ENCODE measurements at places on chromosomes 4 and X.

- DNase-seq, result no peak
These were observed 48.3 kb downstream of the MEPE start for GRCh38 chr4:87881115-87881514.

DNA sequence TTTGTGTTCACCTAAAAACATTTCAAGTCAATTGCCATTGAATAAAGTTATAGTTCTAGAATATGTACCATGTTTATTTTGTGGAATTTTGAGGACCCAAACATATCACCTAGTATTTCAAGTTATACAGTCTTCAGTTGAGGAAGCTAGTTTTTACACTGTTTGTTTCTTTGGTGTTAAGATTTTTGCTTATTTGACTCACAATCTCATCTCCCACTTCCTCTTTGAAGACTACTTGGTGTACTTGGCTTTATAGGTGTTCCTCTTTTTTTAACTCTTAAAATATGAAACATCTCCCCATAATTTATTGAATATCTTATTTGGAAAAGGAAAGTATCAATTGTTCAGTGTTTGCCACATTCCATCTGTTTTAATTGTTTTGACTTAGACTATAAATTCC lies 675.4 kb downstream of the RAPGEF2 start:
- no peak for DNase-seq

- no peak for DNase-seq
These were observed 1.6 kb upstream of the NAT8L start for GRCh38 chr4:2057382-2058065.

DNA sequence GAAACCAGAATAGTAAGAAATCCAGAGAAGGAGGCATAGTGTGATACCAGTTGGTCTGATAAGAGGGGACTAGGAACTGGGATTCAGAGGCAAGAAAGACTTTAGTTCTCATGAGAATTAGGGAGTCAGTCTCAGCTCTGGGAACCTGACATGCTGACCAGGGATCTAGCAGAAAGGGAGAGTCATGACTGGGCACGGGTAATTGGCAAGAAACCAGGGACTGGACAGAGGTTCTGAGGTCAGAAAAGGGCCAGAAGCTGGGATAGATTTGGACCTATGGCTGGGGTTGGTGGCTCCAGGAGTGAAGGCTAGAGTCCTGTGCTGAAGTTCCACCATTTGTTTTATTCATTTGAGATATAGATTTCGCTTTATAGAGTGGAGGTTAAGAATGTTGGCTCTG lies 110.2 kb upstream of the C1GALT1C1 start:
- DNase-seq, result no peak

GRCh38 chr4:74125029-74125428 lies 26.0 kb upstream of the CXCL2 start:
- no peak for DNase-seq

- no peak for DNase-seq
These were observed 2.6 kb upstream of the MID2 start for GRCh38 chrX:107823042-107823441.

DNA sequence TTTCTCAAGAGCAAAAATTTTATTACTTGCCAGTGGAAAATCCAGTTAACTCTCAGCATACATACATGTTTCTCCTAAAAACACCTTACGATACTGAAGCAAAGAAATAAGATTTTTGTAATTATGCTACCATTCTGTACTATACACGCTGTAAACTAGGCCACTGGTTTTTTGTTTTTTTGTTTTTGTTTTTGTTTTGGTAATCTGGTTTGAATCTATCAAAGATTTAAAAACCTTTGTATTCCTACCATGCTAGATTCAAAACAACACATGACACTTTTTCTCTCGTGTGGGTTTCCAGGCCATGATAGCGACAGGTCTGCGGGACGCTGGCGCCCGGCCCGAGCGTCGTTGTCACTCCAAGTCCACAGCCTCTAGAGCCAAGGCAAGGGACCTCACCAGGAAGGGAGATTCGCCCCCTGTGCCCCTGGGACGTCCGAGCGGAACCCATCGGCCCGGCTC lies 723 bp downstream of the TMEM192 start:
- no peak for DNase-seq

- DNase-seq, result no peak
These were observed 602.8 kb upstream of the DIPK2B start for GRCh38 chrX:45803383-45803921.

DNA sequence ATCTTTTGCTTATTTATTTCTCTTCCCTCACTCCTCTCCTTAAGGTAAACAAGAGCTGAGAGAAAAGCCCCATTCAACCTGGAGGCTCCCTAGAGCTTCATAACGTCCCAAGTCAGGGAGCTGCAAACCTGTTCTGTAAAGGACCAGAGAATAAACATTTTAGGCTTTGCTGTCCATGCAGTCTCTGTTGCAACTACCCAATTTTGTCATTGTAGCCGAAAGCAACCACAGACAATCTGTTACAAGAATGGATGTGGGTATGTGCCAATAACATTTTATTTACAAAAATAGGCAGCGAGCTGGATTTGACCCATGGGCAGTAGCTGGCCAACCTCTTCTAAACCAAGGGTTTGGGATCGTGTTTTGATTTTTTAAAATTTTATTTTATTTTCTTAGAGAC lies 71.3 kb upstream of the TBL1X start:
- DNase-seq, result no peak

- no peak for DNase-seq
These were observed 80.2 kb downstream of the ANKRD17 start for GRCh38 chr4:73178389-73178788.

- no peak for DNase-seq
These were observed 33.1 kb upstream of the GPR34 start for GRCh38 chrX:41655631-41656030.

- DNase-seq, result no peak
These were observed 17.6 kb downstream of the PTPN13 start for GRCh38 chr4:86611757-86612156.

GRCh38 chr4:32560306-32560705 lies 1840.1 kb downstream of the PCDH7 start:
- DNase-seq, result no peak

DNA sequence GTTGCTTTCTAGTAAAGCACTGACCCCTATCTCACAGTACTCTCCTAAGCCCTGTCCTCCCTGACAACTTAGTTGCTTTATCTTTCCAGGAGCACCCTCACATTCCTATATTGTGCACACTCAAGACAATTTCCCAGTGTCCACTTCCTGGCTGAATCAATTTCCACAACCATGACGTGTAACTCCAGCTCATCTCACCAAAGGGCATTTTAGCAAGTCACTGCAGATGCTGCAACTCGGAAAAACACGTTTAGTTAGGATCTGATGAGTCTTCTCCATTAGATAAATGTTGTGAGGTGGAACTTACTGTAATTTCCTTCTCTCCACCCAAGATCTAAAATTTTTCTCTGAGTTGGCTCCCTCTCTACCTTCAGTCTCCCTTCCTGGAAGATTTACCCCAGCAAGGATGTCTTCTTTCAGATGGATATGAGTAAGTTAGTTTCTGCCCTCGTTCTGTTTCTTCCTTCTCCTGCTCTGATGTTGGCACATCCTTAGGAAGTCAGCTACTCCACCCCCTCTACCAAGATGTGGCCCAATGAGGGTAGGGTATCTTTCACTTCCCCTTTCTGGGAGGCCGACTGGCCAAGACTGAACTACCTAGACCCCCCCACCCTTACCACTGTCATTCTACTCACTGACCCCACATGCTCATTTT lies 28.8 kb upstream of the IL13RA1 start:
- no peak for DNase-seq

- no peak for DNase-seq
These were observed 193.2 kb downstream of the COMMD8 start for GRCh38 chr4:47270201-47270888.

- no peak for DNase-seq
These were observed 18.3 kb downstream of the L1CAM start for GRCh38 chrX:153867671-153868070.

GRCh38 chrX:132206259-132206658 lies 13.0 kb downstream of the RAP2C start:
- no peak for DNase-seq

- no peak for DNase-seq
These were observed 237.8 kb downstream of the TRAM1L1 start for GRCh38 chr4:116847616-116848015.

GRCh38 chr4:150974252-150974640 lies 40.8 kb downstream of the LRBA start:
- no peak for DNase-seq

GRCh38 chr4:35358001-35358584 lies 886.2 kb downstream of the ARAP2 start:
- no peak for DNase-seq

DNA sequence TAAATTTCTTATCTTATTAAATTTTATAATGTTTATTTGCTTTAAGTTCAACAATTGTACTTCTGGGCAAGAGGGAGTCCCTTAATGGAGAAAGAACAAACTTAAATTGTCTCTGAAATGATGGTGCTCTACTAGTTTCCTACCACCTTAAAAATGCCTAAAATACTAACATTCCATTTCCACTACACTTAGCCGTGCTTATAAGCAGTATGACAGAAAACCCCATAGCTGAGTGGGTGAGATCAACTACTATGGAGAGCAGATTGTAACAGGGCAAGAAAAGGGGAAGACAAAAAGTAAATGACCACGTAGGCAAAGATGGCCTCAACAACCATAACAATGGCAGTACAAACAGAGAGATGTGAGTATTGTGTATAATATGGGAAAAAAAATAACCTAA lies 35.0 kb downstream of the RFC1 start:
- no peak for DNase-seq

DNA sequence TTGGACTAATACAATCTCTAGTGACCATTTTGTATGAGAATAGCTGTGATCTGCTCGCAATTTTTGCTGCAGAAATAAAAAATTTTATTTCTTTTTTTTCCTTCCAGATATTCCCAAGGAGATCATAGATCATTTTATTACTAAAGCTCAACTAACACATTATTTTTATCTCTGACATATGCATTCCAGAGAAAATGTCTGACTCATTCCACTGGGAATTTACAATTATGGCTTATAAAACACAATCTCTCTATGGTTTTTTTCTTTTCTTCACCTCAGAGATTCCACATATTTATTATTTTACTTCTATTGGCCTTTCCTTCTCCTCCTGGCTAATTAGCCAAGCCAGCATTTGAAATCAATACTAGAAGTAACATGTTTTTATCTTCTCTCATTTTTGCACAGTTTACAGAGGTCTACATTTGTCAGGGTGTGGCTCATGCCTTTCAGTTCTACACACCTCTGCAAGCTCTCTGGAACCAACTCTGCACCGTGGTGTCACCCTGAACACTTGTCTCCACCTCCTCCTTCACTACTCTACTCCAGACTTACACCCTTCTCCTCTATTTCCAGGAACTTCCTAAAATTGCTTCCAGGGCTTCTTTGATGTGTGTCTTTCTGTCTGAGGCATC lies 59.8 kb upstream of the GPM6A start:
- no peak for DNase-seq

DNA sequence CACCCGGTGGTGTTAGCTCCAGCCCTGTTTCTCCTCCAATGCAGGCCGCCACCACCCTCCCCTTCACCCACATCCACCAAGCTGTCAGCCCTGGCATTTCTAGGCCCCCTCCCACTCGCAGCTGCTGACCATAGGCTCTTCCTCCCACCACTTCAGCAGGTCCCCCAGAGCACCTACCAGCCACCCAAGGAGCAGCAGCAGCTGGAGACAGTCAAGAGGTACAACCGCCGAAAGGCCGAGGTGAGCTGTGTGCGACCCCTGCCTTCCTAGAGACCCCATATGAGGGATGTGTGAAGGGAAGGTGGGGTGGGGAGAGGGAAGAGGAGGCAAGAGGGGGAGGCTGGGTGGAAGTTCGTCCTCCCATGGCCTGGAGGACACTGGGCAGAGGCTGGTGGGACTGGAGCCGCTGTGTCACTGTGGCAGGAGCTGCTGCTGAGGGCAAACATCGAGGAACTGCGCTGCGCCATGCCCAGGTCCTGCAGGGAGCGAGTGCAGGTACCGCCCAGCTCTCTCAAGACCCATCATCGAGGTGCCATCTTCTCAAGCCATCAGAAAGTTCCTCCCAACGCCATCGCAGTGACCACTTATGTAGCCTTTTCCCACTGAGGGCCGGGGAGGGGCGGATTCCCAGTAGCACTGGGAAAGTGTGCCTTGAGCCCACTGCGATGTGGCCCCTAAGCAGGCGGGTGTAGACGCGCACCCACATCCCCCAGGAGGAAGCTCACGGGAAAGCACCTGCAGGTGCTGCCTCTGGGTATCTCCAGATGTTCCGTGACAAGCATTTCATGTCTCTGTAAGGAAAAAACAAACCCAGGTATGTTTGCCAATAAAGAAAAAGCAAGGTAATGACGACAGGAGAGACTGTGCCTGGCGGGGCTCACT lies 19.2 kb upstream of the RNF4 start:
- no peak for DNase-seq

GRCh38 chr4:100838286-100838685 lies 320.5 kb upstream of the EMCN start:
- DNase-seq, result no peak

- DNase-seq, result no peak
These were observed 298.7 kb downstream of the C4orf33 start for GRCh38 chr4:129394635-129395034.

GRCh38 chr4:173170182-173170778 lies 1.7 kb downstream of the GALNT7 start:
- peak; percentile 10 for DNase-seq
